ENCODE measurements at places on chromosomes 13 and 19.

DNA sequence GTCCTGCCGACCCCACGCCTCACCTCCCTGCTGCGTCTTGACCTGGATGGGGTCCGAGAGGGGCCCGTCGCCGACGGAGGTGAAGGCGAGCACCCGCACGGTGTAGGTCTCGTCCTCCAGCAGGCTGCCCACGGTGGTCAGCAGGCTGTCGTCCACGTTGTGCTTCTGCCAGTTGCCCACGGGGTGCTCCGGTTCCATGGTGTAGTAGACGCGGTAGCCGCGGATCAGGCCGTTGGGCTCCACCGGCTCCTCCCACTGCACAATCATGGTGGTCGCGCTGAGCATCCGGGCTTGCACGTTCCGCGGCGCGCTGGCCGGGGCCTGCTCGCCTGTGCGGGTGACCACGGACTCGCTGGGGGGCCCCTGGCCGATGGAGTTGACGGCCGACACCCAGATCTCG lies 96.7 kb downstream of the PTPRS start:
- DNase-seq: no peak

- DNase-seq: no peak
Observed at GRCh38 chr13:21202767-21203531, 26.5 kb downstream of the MRPL57 start.

GRCh38 chr19:37929355-37929923 lies 22.4 kb downstream of the SIPA1L3 start:
- DNase-seq: no peak

DNA sequence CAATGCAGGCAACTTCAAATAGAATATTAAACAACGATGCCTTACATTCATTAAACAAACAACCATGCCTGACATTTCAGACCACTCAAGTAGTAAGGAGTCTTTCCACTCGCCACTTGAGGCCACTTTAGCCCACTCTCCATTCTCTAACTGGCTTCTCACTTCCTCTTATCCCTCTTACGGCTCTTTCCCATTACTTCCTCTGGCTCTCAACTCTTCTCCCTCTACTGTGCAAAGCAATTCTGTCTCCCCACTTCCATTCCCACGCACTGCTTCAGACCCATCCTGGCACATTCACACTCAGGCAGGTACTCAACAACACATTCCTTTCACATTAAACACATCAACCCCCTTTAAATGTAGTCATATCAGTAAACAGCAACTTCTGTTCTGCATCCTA lies 229.8 kb upstream of the IPO5 start:
- no peak for DNase-seq

GRCh38 chr13:114263578-114263977 lies 17.8 kb upstream of the UPF3A start:
- DNase-seq: no peak

- no peak for DNase-seq
Observed at GRCh38 chr19:33685541-33685940, 63.8 kb downstream of the CHST8 start.

DNA sequence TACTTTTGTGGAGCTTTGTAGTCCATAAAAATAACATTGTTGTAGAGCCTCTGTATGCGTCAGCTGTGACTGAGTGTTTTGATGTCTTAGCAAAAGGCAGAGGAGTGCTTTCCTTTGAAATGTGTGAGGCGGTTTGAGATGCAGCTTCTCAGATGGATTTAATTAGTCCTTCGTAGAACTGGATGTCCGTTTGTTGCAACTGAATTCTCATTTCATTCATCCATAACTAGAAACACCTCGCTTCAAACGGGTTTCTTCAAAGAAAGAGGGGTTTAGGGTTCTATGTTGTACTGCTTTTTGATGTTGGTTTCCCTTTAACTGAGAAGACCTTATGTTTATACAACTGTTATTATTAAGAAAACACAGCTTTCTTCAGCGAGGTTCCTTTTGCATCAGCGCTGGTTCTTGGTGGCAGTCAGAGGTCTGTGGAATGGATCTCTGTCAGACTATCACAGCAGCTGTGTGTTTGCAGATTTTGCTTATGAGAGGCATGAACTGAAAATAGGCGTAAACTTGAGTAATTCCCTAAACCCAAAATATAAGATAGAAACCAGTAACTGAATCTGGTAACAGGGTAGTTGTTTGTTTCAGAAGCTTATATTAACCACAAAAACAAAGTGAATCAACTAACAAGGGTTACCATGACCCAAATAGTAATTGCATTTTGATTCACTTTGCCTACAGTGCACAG lies 194.4 kb downstream of the GGACT start:
- DNase-seq: peak; percentile 91

- no peak for DNase-seq
Observed at GRCh38 chr13:73411067-73411809, 352.4 kb downstream of the KLF5 start.

GRCh38 chr13:31764556-31764955 lies 25.2 kb downstream of the RXFP2 start:
- peak; percentile 70 for DNase-seq

DNA sequence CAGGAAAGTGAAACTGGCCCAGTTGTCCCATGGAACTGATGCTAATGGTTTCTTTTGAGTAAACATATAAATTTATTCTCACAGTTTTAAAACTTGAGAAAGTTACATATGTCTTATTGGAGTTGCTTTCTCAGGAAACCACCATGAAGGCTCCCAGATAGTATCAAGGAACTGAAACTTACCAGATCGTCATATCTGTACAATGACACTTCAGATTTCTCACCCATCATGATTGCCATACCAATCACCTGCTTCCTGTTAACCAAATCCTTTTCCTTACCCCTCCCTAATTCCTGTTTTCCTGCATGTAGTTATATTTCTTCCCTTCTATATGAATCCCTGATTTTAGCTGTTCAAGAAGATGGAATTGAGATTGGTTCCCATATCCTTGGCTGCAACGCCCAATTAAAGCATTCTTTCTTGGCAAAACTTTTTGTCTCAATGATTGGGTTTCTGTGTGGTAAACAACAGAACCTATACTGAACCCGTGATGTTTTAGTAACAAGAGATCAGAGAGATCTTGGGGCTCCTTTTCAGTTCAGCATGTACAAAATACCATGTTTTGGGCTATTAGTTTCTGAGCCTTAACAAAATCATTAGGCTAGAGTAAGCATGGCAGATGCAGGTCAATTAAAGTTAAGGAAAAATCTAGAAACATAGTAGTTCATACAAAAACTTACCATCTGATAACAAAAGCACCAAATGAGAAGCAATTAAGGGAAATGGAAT lies 781.3 kb upstream of the MIR17HG start:
- no peak for DNase-seq

DNA sequence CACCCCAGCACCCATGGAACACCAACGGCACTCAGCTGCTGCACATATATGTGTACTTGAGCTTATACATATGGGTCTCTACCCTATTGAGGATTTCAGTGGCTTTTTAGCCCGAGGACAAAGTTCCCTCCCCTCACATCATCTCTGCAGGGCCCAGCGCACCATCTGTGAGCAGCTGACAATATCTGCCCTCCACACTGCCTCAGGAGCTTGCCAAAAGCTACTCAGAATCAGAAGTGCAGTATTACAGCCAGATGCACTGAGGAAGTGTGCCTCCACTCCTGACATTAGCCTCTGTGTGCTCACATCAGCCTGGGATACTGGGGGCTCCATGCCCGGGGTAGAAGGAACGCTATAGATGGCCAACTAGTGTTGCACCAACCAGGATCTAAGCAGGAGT lies 903.9 kb downstream of the UQCRFS1 start:
- DNase-seq: no peak
